ENCODE measurements at places on chromosomes 6 and 20. TPM values are rescaled to one million over a fixed set of nuclear protein-coding genes. Genes with fewer than 3 reads are reported as not detected.

DNA sequence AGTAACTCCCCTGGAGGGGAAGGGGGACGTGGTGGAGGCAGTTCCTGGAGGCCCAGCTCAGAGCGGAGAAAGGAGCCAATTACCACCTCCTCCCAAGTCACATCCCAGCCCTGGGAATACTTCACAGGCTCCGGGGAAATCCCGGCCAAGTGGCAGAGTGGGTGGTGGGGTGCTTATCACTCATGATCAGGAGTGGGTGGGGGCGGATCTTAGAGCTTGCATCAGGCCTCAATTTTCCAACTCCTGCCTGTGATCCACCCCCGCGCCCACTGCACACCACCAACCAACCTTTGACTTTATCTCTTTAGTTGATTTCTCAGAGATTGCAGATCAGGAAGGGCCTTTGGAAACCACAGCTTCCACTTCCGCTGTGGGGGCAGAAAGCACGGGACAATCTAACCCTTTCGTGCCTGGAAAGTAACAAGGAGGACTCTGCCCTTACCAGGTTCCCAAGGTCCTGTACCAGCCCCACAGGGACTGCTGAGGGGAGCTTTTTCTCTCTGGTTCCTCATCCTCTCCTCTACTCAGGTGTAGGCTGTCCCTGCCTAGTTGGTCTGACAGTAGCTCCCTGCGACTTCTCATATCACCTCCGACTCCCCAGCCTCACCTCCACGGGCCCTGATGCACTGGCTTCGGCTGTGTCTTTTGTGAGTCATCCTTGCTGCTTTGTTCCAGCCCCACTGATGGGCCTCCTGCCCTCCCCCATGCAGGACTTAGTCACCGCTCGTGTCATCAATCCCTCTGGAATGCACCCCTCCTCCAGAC, 24.9 kb upstream of the IER3 start:
- peak; percentile 85 for DNase-seq

Gene RAET1L
- not detected for total RNA-seq

Gene CRIP3
- 1.4 TPM for total RNA-seq

DNA sequence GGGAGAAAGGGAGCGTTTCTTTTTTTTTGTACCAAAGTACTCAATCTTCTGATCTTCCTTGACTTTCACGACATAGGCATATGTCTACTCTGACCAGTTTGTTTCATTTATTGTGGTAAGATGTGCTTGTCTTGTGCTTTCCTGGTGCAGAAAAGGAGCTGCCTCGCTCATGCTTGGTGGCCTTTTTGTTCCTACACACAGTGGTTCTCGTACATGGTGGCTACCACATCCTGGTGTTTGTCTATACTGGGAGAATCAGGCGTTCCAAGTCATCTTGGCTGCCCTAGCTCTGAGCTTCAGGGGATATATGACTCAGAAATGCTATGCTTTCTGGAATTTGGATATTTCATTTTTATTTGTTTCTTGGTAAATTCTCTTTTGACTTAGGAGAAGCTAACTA, 31.8 kb downstream of the MYB start:
- no peak for DNase-seq

Gene BACH2
- total RNA-seq, result 4.5 TPM

Gene GJA10
- not detected for total RNA-seq

DNA sequence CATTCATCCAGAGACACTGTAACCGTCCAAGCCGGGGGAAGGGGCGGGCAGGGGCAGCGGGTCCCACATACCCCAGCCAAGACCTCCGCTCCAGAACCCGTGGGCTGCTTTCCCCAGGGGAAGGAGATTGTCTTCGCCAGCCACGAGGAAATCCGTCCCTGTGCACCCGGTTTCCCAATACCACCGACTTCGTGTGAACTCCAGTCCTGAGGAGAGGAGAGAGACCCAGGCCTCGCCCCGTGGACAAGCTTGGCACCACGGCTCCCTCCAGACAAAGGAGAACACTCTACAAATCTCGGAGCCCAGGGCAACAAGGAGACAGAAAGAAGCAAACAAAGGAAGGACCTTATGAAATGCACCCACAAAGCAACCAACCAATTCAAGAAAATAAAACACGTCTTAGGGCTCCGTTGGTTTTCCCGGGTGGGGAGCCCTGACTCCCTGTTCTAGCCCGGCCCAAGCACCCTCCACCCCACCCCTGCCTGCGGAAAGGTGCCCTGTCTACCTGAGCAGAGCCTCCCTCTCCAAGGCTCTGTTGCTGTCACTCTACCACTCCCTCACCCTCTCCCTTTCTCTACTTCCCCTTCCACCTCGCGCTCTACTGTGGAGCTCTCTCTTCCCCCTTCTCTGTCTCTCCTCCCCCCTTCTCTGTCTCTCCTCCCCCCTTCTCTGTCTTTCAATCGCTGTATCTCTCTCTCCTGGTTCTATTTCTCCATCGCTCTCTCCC, 1382.8 kb upstream of the DEFB115 start:
- DNase-seq, result peak; percentile 77

Gene LY6G6D
- not detected for total RNA-seq

Gene FKBP1C
- not detected for total RNA-seq

Gene CFB
- total RNA-seq, result 83.3 TPM

DNA sequence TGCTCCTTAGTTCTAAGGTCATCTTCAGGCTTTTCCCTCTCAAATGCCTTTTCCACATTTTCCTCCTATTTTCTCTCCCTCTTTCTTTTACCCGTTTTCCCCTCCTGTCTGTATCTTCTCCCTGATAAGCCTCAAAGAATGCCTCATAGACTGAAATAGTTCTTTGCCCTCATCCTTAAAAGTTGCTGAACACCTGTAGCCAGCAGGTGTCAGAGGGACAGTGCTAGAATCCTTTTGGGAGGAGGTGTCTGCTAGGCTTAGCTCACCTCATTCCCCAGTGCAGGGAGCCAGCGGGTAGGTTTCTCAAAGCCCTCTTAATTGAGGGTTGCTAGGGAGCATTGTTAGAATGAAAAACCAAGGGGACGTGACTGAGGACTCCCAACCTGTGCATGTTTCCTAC, 204.0 kb downstream of the TSHZ2 start:
- no peak for DNase-seq

Gene SLC23A2
- total RNA-seq, result 21.4 TPM

Gene SLC22A2
- 0.43 TPM for total RNA-seq

GRCh38 chr6:79941489-79942151, 5.7 kb downstream of the ELOVL4 start:
- no peak for DNase-seq

DNA sequence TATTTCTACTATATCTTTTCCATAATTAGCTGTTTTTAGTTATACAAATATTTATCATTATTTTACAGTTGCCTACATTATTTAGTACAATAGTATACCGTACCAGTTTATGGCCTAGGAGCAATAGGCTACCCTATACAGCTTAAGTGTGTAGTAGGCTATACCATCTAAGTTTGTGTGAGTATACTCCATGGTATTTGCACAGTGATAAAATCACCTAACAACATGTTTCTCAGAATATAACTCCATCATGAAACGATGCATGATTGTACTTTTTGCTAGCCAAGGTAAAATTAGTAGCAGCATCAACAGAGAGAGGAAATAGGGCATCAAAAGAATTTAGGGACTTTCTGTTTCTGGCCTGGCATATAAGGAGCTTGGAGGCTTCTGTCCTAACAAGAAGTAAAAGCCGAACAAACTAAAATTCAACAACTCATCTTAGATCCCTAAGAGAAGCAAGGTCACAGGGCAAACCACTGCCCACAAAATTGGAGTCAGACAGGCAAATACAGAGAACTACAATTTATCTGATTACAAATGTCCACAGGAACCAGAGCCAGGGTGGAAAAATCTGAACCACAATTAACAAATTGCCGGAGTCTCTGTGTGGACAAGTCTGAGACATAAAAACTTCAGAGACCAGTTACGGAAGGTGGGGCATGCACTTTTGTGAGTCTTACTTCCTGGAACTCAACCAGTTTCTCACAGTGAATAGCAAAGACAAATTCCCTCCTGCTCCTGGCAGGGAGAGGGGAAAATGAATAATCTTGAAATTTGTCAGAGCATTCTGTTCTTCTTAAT, 671.4 kb downstream of the RFPL4B start:
- no peak for DNase-seq

All from posterior vena cava (tissue), 2 donors.